Stimulated activated CD8-positive, alpha-beta memory T cell treated with anti-CD3 and anti-CD28 coated beads, Interleukin-4, amount 100 ng/mL, for 1 hour (primary cell): ENCODE measurements at places on chromosomes 1 and 21.

DNA sequence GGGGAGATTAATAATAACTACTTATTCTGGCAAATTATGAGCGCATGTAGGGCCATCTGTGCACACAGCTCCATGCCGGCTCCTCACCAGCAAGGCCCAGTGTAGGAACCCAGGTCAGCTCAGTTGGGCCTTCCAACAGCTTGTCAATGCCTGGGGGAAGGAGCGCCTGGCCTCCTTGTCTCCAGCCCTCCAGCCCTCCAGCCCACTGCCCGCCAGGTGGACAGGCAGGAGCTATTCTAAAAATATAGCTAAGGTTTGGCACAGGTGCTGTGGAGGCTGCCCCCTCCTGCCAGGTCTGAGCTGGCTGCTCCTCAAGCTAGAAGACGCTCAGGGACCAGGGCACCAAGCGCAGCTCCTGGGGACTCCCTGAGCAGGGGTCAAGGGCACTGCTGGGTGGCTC, 85.7 kb downstream of the GRIK3 start:
- DNase-seq = no peak

- no peak for DNase-seq
These were observed 15.9 kb downstream of the MCM3AP start for GRCh38 chr21:46269466-46269865.

GRCh38 chr1:116817582-116818064, 63.4 kb downstream of the CD2 start:
- peak; percentile 65 for DNase-seq

- DNase-seq = no peak
These were observed 65.1 kb upstream of the ID3 start for GRCh38 chr1:23624440-23624839.

DNA sequence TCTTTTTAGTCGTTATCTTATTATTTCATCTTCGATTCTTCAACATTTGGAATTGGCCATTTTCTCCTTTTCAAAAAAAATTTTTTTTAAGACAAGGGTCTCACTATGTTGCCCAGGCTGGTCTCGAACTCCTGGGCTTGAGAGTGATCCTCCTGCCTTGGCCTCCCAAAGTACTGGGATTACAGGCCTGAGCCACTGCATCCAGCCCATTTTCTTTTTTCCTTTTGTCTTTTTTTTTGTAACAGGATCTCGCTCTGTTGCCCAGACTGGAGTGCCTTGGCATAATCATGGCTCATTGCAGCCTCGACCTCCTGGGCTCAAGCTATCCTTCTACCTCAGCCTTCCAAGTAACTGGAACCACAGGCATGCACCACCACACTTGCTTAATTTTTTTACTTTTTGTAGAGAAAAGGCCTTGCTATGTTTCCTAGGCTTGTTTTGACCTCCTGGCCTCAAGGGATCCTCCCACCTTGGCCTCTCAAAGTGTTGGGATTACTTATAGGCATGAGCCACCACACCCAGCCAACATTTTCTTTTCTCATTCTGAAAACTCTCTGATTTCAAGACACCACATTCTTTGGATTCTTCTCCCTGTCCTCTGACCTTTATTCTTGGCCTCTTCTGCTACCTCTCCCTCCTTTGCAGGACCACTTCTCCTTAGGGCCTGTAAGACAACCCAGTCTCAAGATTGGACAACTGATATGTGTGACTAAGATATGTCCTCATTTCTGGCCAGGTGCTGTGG, 6.0 kb upstream of the MAP1LC3C start:
- DNase-seq = no peak

DNA sequence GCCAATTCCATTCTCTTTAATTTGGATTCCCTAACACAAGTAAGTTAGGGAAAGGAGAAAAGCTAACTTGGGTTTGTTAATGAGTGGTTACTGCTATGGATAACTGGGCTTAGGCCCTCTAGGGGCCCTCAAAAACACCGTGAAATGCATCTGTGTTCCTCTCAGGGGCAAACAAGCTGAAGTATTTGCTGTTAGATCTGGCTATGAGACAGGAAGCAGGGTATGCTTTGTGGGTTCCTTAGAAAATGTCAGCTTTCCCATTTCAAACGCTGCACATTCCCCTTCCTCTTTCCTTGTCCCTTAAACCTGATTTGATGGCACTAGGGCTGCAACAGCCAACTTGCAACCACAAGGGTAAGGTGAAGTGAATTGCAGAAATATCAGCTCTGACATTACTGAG, 5.7 kb upstream of the CAP1 start:
- DNase-seq = no peak
